ENCODE measurements at places on chromosomes 7 and 10.

DNA sequence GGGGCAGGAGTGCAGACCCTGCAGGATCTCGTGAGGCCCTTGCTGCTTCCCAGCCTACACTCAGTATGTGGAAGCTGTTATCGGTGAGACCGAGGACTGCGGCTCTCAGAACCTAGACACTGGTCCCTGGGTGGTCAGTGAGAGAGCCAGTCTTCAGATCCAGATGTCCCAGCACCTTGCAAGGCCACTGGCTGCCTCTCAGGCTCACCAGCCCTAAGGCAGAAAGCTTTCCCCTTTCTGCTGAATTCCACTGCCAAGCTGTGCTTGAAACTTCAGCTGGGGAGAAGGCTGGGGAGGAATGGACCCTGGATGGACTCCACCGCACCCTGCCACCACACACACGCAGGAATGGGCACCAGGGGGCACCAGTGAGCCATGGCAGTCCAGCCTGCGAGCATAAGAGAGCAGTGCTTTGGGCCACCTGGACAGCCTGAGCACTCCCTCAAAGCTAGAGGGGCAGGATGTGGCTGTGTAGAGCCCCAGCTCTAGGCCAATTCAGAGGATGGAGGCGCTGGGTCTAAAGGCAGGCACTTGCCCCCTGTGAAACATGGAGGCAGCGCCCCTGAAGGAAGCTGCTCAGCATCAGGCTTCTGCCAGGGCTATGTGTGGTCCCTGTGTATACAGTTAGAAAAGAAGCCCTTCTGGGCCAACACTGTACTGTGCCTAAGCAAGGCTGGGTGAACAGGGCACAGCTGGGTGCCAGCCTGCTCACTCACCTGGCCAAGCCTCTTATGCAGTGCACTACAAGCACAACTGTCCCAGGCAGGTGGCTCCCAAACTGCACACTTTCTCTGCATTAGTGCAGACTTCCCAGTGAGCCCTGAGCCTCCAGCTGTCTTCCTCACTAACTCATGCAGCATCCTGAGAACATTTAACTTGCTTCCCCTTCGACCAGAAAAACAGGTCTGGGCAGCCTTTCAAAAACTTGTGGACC lies 21.6 kb downstream of the TMEM72 start:
- peak; percentile 55 for DNase-seq

DNA sequence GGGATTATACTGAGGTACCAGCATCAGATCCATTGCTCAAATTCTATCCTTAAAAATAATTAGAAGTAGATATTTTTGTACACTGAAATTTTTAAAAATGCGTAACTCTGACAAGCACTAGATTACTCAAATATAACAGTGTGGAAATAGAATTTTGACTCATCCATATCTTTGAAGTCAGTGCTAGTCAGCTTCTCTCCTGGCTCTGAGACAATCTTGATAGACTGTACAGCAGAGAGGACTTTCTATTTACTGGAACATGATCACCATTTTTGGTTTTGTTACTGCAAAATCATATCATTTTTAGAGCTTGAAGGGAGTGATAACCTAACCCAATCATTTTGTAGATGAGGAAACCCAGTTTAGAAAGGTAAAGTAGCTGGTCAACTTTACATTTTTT lies 195.0 kb downstream of the MTERF1 start:
- no peak for DNase-seq

DNA sequence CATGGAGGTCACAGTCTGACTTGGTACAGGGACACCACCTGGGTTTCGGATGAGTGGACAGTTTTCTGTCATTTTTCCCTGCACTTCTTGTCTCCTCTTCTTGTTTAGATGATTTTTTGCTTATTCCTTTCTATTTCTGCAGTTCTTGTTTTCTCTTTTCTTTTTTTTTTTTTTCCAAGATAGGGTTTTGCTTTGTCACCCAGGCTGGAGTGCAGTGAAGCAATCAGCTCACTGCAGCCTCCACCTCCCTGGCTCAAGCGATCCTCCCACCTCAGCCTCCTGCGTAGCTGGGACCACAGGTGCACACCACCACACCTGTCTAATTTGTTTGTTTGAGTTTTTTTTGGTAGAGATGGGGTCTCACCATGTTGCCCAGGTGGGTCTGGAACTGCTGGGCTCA lies 49.7 kb upstream of the RASGEF1A start:
- DNase-seq, result no peak

GRCh38 chr7:122337011-122337410 lies 32.5 kb upstream of the FEZF1 start:
- no peak for DNase-seq

GRCh38 chr7:13359656-13360055 lies 629.8 kb downstream of the ETV1 start:
- DNase-seq, result no peak

GRCh38 chr7:137975768-137976167 lies 26.1 kb downstream of the CREB3L2 start:
- no peak for DNase-seq

DNA sequence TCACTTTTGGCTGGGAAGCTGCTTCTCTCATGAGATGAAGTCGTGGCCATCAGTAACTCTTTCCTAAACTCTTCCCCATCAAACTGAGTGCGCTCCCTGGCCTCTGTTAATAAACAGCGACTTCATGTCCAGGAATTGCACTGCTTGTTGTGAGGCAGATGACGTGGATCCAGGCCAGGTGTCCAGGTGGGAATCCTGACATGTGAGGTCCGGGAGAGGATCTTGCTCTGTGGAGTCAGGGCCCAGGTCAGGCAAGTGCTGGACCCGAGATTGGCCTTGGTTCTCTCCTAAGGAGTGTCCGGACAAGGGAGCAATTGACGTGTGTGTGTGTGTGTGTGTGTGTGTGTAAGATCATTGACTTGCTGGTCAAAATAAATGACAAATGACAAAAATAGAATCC lies 362.7 kb downstream of the GLRX3 start:
- DNase-seq, result no peak

DNA sequence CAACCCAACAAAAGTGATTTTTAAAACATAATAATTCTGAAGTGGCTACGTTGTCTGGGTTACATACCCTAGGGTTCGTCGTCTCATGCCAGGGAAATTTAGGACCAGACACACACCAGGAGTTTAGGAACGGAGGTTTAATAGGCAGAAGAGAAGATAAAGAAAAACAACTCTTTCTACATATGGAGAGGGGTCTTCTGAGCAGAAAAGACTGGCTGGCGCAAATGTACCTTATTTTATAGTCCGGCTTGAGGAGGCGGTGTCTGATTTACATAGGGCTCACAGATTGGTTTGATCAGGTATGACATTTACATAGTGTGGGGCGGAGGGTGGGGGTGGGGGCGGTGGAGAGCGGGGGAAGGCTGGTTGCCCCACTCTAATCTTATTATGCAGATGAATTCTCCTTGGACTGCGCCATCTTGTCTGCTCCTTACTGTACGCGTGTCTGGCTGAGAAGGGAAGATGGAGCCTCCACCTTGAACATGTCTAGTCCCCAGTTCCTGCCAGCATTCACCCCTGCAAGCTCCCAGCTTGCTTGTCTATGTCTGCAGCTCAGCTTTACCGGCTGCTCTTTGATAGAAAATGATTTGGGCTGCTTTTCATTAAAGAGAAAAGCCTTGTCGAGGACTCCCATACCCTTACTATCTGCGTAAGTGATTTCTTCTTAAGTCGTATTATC lies 98.7 kb downstream of the RALA start:
- no peak for DNase-seq

GRCh38 chr10:132096863-132097478 lies 31.2 kb downstream of the JAKMIP3 start:
- DNase-seq, result no peak

DNA sequence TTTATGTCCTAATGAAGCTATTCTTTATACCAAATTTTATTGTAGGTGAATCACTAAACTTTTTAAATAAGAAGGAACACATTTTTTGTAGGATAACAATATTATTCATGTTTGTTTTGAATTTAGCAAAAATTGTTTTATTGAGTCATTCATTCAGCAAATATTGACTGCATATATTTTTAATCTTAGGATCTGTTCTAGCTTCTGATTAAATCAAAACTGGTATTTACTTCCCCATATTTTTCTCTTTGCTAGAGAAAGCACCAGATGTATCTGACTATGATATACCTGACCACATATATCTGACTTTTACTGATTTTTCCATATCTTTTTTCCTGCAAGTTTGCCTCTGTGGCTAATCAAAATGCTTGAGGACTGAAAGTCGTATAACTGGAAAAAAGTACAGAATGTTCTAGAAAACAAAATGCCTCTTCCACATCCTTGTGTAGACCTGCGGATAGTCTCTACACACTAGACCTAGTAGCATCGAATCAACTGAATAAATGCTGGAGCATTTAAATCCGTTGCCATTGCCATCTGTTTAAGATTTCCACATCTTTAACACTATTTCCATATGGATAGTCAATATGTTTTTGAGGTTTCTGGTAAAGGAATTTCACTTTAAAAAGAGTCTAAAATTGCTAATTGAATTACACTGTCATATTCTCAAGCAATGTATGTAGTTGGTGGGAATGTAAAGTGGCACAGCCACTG lies 594.7 kb downstream of the KCNMA1 start:
- DNase-seq, result no peak

GRCh38 chr10:22505911-22506685 lies 160.8 kb downstream of the SPAG6 start:
- DNase-seq, result no peak

DNA sequence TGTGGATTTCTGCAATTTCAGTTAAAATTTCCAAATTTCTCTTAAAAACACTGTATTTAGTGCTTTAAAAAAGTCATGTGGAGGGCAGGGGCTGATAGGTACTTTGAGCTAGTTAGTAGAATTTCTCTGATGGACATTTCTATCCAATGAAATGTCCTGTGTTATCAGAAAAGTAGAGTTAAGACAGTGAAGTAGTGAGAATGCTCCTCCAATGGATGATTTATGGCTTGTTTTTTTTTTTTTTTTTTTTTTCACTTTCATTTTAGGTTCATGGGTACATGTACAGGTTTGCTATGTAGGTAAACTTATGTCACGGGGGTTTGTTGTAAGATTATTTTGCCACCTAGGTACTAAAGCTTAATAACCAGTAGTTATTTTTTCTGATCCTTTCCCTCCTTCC lies 55.0 kb downstream of the BTAF1 start:
- no peak for DNase-seq

- DNase-seq, result no peak
Measured at GRCh38 chr10:10833955-10834354, 183.7 kb upstream of the CELF2 start.

- no peak for DNase-seq
Measured at GRCh38 chr7:105705427-105705826, 124.1 kb upstream of the EFCAB10 start.

GRCh38 chr10:17228091-17229015 lies at the start of gene VIM:
Gene VIM (plus strand): TSS chr10:17228241. CDS start chr10:17229423, 1,182 bp downstream.
- DNase-seq, result peak; percentile 92

GRCh38 chr7:17302575-17303142 lies 4.2 kb downstream of the AHR start:
- peak; percentile 43 for DNase-seq

DNA sequence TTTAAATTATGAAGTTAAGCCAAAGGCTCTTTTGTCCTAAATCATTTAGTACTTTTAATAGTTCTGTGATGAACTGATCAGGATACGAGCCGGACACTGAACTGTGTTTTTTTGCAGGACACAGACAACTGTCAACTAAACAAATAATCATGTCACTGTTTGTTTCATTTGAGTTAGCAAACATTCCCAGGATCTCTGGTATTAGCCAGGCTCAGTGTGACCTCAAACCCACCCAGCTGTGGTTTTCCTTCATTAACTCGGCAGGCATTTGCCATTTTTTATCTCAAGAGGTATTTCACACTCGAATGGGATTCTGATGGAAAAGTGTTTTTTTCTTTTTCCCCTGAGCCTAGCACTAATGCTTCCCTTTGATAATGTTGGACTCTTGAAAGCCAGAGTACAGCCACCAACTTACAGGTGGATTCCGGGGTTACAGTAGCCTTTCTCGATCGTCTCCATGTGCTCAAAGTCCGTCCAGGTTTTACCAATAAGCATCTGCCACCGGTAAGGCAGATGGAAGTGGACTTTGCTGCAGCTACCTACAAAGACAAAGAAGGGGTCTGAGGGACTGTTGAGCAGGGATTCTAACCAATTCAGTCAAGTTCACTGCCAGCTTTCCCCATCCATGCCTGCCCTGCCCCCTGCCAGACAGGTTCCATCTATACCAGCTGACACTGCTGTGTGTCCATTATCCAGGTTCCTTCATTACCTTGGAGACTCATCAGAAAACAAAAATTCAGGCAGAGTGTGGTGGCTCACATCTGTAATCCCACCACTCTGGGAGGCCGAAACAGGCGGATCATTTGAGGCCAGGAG lies 33.4 kb downstream of the ZC3HAV1 start:
- no peak for DNase-seq

- no peak for DNase-seq
Measured at GRCh38 chr10:6619660-6620059, 39.6 kb upstream of the PRKCQ start.

DNA sequence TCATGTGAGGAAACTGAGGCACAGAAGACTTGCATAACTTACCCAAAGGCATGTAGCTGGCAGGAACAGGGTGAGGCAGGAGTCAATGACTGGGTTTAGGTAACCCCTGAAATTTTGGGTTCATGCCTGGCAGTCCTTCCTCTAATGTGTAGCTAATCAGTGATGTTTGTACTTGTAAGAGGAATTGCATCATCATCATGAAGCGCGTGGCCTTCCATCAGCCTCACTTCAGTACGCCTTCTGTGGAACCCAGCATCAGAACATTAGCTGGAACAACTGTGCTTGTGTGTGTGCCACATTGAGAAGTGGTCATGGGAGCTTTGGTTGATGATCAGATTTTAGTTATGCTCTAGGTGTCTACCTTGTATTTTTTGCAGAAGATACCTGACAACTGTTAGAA lies 18.2 kb upstream of the STMP1 start:
- no peak for DNase-seq

DNA sequence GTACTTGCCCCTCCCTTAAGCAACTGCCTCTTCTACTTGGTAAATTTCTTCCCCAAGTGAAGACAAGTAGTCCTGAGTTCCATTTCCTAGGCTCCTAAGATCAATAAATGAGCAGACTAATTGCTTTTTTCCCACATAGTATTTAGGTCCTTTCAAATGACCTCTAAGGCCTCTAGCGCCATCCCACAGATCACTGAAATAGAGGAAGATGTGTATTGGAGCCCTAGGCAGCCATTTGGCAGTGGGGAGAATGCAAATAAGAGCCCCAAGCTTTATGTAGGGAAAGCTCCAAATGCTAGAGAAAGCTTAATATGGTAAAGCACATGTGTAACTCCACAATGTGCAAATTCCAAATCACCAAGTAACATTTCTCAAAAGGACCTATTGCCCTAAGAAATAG lies 316.5 kb upstream of the PHF14 start:
- no peak for DNase-seq

GRCh38 chr10:5589661-5590511 lies 65.1 kb downstream of the CALML3 start:
- DNase-seq, result no peak

- DNase-seq, result peak; percentile 67
Measured at GRCh38 chr7:4774658-4775249, 669 bp upstream of the AP5Z1 start.

Measured in SW 1271 (cell line).